ENCODE measurements at places on chromosomes 2 and 18.

DNA sequence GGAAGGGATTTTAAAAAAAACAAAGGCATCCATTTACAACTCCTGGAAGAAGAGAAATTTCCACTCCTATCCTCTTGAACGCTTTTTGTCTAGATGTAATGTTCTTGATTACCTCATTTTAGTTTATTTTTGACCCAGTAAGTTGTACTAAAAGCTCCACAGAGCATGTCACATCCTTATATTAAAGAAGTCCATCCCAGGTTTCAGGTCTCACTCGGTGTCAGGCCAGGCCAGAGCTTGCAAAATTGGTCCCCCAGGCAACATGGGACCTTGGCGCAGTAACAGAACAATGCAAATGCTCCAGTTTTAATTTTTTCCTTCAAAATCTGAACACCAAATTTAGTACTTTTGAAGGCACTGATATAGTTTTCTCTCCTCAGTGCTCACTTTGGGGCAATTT is 218.4 kb upstream of the REV1 start:
- no peak for DNase-seq

GRCh38 chr2:201857326-201857725 is 51.0 kb downstream of the CDK15 start:
- DNase-seq = no peak

GRCh38 chr2:72109291-72109690 is 38.4 kb downstream of the CYP26B1 start:
- no peak for DNase-seq

GRCh38 chr18:22846697-22847096 is 86.4 kb upstream of the RBBP8 start:
- no peak for DNase-seq

DNA sequence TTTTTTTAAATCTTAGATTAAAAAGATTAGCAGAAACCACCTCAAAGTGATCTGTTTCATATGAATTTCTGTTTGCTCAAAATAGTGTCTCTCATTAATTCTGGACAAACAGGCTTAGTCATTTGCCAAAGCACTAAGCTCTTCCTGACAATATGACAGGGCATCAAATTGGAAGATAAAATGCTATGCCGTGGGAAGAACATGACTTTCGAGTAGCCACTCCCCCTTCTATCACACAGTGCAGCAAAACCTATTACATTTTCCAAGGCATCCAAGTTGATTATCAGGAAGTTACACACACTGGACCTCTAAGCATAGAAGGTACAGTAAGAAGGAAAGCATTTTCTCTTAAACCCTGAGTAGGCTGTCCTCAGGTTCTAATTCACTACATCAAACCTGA is 89.5 kb downstream of the STK39 start:
- DNase-seq = no peak

DNA sequence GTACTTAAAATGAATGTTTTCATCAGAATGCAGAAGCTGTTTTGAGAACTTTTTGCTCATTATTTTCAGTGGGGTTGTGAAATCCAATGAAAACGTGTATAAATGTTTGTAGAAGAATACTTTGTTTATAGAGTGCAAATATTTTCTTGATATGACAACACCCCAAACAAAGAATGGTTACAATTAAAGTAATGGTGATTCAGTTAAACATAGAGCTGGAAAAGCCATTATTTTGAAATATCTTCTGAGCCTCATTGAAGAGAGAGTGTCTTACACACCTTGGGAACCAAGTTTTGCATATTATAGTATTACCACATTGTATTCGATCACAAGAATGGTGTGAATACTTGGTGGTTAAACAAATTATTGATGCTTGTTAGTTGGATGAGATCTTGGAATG is 48.7 kb downstream of the SPTBN1 start:
- DNase-seq = no peak

- no peak for DNase-seq
Measured at GRCh38 chr2:188449971-188450370, 158.3 kb downstream of the GULP1 start.

DNA sequence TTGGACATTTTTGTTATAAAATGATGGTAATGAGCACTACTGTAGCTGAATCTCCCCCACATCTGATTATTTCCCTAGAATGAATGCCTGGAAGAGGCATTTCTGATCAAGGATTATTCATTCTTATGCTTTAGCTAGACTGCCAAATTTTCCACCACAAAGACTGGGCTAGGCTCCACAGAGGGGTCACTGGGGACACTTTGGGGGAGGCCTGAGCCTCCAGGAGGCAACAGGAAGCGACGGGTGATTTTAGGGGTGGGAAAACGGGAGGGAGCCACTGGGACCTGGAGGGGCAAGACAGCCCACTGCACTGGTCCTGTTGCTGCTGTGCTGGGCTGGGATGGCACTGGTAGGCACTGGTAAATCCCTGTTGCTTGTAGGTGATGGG is 2.4 kb upstream of the ASB1 start:
- peak; percentile 37 for DNase-seq

- no peak for DNase-seq
Measured at GRCh38 chr2:85181844-85182456, 48.8 kb downstream of the TCF7L1 start.

DNA sequence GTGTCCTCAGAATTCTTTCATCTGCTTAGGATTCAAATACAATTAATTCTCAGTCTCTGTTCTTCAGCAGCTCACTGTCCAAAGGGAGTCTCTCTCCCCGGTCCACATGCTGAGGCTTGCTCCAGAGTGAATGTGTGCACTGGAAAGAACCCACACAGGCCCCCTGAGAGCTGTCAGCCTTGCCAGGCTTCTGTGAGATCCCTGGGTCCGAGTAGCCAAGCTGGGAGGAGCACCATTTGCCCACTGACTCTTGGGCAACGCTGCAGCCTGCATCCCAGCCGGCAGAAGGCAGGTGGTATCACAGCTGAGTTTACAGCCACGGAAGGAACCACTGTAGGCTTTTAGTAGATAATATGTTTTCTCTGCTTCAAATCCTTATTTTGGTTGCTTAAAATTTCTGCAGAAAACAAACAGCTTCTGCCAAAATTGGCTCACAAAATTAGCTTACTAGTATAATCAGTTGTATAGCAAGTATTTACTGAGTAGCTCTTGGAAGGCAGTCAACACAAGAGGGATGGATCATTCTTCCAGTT is 21.4 kb upstream of the LTBP1 start:
- no peak for DNase-seq

- no peak for DNase-seq
Measured at GRCh38 chr18:45930963-45931362, 36.2 kb downstream of the EPG5 start.

- DNase-seq = no peak
Measured at GRCh38 chr2:119668546-119668945, 10.5 kb upstream of the TMEM177 start.

DNA sequence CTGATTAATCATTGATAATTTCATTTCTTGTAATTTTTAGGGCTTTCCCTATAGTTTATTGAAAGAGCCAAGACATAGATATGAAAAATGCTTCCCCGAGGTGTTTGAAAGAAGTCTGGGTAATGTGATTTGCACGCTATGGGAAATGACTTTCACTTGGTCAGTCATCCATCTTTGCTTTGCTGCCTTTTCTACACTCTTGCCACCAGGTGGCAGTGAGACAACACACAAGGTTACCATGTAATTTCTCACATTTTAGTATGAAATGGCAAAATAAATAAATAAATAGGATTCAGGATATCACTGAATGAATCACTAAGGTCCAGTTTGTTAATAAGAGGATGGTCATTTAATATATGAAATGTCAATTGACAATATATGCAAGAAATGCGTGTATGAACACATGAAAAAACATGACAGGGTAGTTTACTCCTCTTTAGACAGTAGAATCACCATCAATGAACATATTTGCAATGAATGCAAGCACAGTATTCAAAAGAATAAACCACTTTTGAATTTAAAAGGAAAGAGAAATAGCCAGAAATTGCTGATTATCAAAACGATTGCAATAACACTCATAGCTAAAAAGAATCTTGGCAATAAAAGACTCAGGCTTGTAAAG is 52.2 kb upstream of the KCNH7 start:
- DNase-seq = peak; percentile 2

DNA sequence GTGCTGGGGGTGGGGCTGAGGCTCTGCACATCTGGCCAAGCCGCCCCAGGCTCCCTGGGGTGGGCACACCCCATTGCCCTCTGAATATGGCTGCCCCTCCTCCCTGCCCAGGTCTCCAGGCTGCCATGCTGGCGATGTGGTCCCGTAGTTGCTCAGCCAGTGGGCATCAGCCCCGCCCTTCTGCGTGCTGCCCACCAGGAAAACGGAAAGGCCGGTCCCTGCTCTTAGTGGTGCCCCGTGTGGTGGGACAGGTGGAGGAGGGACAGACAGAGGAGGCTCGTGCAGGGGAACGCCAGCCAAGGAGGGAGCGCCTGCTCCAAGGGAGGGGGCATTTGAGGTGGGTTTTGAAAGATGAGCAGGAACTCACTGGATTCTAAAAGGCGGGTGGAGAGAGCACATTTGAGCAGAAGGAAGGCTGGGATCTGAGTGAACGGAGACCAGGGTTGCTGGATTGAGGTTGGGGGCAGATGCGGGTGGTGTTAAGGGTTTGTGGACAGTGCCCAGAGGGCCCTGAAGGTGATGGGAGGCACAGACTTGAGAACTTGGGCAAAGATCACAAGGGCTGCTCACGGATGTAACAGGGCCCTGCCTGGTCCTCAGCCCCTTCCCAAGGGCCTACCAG is 6.7 kb upstream of the B3GNT7 start:
- no peak for DNase-seq

DNA sequence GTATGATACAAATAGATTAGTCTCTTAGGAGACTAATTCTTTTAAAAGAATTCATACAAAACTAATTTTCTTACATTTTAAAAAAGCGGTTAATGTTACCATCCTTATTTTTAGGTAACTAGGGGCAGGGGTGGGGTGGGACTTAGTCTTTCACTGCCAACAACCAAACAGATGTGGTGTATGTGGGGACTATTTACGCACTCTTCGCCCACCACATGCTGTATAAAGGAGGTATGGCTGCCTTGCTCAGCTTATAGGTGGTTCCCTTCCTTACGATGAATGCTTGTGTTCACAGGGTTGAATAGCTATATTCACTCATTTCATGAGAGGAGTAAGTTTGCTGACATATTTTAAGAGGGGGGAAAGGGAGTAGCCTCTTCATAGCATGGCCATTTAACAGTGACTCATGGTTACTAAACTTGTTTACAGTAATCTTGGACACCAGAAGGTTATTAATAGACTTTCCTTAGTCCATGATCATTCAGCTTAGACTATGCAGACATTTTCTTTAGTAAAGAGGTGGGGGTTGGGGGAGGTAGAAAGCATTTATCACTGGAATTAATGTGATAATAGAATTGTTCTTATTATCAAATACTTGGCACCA is 61.8 kb downstream of the CAB39 start:
- DNase-seq = no peak

DNA sequence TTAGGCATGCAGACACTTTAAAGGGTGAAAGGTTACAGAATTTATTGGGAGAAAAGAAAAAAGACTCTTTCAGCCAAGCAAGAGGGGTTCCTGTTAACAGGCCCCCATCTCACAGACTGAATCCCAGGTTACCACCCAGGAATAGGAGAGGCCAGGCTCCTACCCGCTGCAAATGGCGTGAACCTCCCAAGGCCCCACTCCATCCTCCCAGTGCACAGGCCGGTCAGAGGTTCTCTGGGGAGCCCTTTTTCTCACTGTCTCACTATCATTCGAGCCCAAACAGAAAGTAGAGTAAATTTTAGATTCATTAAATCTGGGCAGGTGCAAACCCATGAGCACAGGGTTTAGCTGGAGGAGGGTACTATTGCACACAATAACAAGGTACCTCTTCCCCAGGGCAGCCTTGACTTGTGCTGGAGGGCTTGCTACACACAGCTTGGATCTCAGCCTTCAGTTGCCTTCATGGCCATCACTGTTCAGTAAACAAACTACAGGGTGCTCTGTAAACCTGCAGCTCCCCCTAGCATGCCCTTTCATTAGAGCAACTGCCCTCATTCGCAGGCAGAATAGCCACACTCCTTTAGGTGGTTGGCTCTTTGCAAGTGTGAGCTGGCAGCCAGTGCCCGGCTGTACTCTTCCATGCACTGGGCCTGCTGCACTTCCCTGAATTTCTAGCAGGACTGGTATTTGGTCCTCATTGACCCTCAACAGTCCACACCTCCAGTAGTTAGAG is 7.3 kb upstream of the PLEK start:
- no peak for DNase-seq

- DNase-seq = no peak
Measured at GRCh38 chr18:24736662-24737330, 276.4 kb downstream of the HRH4 start.

DNA sequence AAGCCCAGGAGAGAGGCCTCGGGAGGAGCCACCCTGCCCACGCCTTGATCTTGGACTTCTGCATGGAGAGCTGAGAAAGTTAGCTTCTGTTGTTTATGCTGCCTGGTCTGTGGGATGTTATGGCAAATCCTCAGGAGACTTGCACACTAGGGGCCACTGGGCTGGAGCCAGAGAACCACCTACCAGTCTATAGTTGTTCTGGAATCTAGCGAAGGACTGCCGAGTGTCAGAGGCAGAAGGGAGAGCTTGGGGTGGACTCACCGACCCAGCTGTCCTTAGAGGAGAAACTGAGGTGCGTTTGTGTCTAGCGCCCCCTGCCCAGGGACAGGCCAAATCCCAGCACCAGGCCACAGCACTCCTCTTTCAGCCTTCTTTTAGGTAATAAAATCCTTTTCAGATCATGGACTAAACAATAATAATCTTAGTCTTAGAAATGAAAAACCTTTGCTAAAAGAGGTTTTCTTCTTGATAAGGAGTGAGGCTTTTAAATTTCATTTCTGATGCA is 398.7 kb upstream of the SALL3 start:
- no peak for DNase-seq

- no peak for DNase-seq
Measured at GRCh38 chr2:28101123-28101522, 210.6 kb downstream of the BABAM2 start.

GRCh38 chr2:112293636-112294401 is 18.4 kb downstream of the ZC3H6 start:
- no peak for DNase-seq

- no peak for DNase-seq
Measured at GRCh38 chr2:214286011-214286410, 124.8 kb upstream of the VWC2L start.

DNA sequence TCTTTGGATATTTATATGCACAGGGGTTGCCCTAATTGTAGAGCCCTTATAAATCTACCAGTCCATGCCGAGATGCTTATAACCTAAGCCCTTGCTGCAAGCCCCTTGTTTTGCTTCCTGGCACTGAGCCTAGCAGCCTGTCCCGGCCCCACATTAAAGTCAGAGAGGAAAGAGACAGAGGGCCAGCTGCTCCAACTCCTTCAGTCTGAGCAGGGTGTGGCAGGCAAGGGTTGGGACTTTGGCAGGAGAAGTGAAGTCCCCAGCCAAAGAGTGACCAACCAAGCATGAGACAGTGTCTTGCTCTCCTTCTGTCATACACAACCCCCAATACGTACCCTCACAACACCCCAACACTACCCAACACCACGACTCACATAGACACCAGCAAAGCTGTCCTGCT is 54.7 kb upstream of the FZD7 start:
- no peak for DNase-seq

DNA sequence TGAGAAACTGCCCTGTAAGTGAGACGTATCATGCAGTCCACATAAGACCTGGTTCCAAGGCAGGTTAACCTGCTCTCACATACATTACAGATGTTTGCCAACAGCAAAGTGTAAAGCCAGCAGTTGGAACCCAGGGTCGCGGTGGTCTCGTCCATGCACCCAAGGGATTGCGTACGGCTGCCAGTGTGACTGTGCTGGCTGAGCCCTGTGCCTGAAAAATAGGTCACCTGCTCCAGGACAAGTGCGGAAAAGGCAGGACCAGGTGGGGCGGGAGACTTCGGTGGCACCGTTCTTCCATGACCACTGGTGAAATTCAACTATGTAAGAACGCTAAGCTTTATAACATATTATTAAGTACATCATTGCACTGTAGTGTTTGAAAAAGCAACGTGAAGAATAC is 110.5 kb downstream of the MBP start:
- no peak for DNase-seq

Measured in left lung (tissue), 14 donors.